ENCODE measurements at places on chromosomes 3 and 15.

GRCh38 chr3:17753632-17753992, 11.2 kb upstream of the TBC1D5 start:
- no peak for DNase-seq

DNA sequence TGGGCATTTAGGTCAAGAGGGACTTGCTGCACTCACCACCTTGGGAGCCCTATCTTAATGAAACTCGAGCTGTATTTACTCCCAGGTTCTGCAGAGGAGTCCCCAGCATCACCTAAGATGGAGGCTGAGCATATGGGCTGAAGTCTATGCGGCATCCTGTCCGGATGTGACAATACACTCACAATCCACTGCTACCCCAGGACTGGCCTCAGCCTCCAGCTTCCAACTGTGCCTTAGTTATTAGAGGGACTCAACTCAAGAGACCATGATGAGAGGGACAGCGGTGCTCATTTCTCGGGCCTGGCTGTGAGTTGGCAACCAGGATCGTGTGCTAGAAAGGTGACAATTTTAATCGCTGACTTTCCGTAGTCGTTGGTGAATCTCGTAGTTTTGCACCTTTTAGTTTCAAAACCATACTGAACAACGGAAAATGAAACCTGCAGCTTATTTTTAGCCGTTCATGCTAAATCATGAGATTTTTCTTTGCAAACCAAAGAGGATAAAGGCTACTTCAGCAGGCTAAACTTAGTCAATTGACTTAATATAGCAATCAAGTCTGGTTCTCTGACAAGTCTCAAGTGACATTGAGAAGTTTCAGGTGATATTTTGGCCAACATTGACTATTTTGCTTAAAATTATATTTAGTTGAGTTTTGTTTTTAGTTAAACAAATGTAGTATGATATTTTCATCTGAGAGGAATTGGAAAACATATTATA, 11.1 kb downstream of the ZBTB38 start:
- DNase-seq: no peak

- no peak for DNase-seq
These were observed 40.8 kb downstream of the CSNK1G1 start for GRCh38 chr15:64315216-64315615.

DNA sequence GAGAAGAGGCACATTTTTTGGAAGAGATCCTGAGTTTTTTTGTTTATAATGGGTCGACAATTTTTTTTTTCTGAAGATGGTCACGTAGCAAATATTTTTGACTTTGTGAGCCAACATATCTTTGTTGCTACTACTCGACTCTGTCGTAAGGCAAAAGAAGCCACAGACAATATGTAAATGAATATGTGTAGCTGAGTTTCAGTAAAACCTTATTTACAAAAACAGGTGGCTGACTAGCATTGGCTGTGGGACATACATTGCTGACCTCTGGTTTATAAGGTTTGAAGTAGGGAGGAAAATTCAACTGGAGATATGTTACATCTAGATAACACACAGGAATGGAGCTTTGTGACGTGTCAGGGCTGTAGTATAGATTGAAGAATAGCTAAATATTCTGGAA, 22.5 kb upstream of the NANOGP8 start:
- DNase-seq: no peak

DNA sequence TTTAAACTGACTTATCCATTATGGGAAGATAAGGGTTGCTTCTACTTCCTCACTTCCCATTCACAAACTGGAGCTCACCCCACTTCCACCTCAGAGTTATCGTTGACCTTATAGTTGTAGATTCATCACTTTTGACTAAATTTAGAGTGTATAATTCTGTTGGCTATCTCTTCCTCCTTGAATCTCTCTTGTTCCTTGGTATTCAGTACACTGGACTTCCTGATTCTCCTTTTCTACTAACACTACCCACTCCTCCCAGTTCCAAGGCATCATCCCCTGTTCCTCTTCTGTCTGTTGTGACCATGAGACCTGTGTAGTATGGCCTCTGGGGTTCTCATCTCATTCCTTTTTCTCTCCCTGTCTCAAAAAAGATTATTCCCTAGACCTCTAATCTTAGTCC, 5.9 kb upstream of the GPR87 start:
- DNase-seq: no peak

- no peak for DNase-seq
These were observed 307.4 kb upstream of the NR2F2 start for GRCh38 chr15:96023081-96023480.

Measured in stimulated activated CD8-positive, alpha-beta memory T cell treated with anti-CD3 and anti-CD28 coated beads, Interleukin-4, amount 100 ng/mL, for 1 hour (primary cell).